Breast epithelium (tissue), 4 donors: ENCODE measurements at places on chromosomes 3 and 15. TPM values are rescaled to one million over a fixed set of nuclear protein-coding genes. Genes with fewer than 3 reads are reported as not detected.

GRCh38 chr3:24578951-24579421 lies 84.3 kb upstream of the THRB start:
- H3K4me1 ChIP-seq, result no peaks in the 10 kb centered on the region
- no peaks in the 10 kb centered on the region for H3K27me3 ChIP-seq
- no peak overlapping the region for H3K4me3 ChIP-seq
- no peak overlapping the region for H3K27ac ChIP-seq
- DNase-seq, result no peak

DNA sequence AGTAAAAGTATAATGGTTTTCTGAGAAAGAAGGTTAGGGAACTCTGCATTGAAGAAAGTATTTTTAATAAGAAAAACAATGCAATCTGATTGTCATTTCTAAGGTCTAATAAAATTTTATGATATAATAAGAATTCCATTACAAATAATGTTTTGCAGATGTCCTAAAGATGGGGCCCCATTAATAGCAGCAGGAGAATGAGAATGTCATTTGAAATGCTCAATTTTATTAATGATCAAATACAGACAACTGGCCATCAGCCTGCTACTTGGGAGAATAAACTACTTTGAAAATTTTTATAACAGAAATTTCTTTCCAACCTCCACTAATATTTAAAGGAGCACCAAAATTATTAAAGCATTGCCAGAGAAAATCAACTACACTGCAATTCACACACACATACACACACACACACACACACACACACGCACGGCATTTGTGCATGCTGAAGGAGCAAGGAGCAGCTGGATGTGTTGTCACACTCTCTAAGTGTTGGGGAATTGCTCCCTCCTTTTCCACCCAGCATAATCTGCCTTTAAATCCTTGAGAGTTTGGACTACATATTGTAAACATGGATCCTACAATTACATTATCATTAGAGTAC lies 109.5 kb downstream of the THRB start:
- no peak overlapping the region for H3K27ac ChIP-seq
- no peak overlapping the region for H3K4me3 ChIP-seq

GRCh38 chr15:57158589-57158988 lies 217.7 kb upstream of the CGNL1 start:
- peaks cover 10% of the 10 kb centered on the region for H3K4me1 ChIP-seq
- DNase-seq, result no peak
- H3K27ac ChIP-seq, result peak overlapping the region; percentile 18
- no peak overlapping the region for H3K4me3 ChIP-seq
- no peaks in the 10 kb centered on the region for H3K36me3 ChIP-seq
- no peaks in the 10 kb centered on the region for H3K27me3 ChIP-seq

DNA sequence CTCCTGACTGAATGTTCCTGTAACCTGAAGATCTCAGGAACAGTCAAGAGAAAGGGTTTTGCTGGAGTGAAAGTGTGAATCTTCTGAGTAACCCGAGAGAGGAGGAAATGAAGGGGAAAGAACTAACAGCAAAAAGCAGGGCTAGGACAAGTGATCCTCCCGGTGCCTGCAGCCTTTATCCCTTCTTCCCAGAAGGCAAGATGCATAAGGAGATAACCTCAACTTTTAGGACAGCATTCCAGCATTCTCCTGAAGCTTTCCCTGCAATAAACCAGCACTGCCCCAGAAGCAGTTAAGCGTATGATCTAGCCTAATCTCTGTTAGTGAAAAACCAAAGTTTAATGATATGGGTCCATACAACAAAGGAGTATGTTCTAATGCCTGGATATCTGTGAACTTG lies 298.8 kb downstream of the MEX3B start:
- H3K36me3 ChIP-seq, result no peaks in the 10 kb centered on the region
- H3K27ac ChIP-seq, result no peak overlapping the region
- no peak for DNase-seq
- H3K4me3 ChIP-seq, result no peak overlapping the region

CHDH gene
- total RNA-seq, result 67.0 TPM

SLC7A14 gene
- not detected for total RNA-seq

PP2D1 gene
- not detected for total RNA-seq

MITF gene
- total RNA-seq, result 45.8 TPM

DNAH12 gene
- 0.15 TPM for total RNA-seq

REC114 gene
- not detected for total RNA-seq
